ENCODE measurements at places on chromosomes 1 and 21. TPM values are rescaled to one million over a fixed set of nuclear protein-coding genes. Genes with fewer than 3 reads are reported as not detected.

Gene RHBDL2
- total RNA-seq: 0.30 TPM

Gene BRINP2
- 1.2 TPM for total RNA-seq

Gene SLC1A7
- 0.62 TPM for total RNA-seq

Gene KLHL12
- 20.4 TPM for total RNA-seq

Gene TPR
- total RNA-seq: 74.2 TPM

Gene ZBTB8B
- 0.16 TPM for total RNA-seq

- H3K27ac ChIP-seq: peak overlapping the region; percentile 78
- H3K4me3 ChIP-seq: peak overlapping the region; percentile 53
- no peaks in the 10 kb centered on the region for H3K36me3 ChIP-seq
- ATAC-seq: peak; percentile 20
- peaks cover 29% of the 10 kb centered on the region for H3K27me3 ChIP-seq
These were observed 633 bp downstream of the THEMIS2 start for GRCh38 chr1:27872802-27873551.

- no peaks in the 10 kb centered on the region for H3K36me3 ChIP-seq
- no peak overlapping the region for H3K4me3 ChIP-seq
- H3K27me3 ChIP-seq: no peaks in the 10 kb centered on the region
- no peaks in the 10 kb centered on the region for H3K4me1 ChIP-seq
- no peak for ATAC-seq
- H3K27ac ChIP-seq: no peak overlapping the region
These were observed 134.6 kb downstream of the TSEN15 start for GRCh38 chr1:184186167-184186566.

- H3K4me3 ChIP-seq: no peak overlapping the region
- peaks cover 11% of the 10 kb centered on the region for H3K4me1 ChIP-seq
- no peak for ATAC-seq
- peak overlapping the region; percentile 97 for H3K27ac ChIP-seq
These were observed 9.2 kb downstream of the PHLDA3 start for GRCh38 chr1:201459775-201460174.

DNA sequence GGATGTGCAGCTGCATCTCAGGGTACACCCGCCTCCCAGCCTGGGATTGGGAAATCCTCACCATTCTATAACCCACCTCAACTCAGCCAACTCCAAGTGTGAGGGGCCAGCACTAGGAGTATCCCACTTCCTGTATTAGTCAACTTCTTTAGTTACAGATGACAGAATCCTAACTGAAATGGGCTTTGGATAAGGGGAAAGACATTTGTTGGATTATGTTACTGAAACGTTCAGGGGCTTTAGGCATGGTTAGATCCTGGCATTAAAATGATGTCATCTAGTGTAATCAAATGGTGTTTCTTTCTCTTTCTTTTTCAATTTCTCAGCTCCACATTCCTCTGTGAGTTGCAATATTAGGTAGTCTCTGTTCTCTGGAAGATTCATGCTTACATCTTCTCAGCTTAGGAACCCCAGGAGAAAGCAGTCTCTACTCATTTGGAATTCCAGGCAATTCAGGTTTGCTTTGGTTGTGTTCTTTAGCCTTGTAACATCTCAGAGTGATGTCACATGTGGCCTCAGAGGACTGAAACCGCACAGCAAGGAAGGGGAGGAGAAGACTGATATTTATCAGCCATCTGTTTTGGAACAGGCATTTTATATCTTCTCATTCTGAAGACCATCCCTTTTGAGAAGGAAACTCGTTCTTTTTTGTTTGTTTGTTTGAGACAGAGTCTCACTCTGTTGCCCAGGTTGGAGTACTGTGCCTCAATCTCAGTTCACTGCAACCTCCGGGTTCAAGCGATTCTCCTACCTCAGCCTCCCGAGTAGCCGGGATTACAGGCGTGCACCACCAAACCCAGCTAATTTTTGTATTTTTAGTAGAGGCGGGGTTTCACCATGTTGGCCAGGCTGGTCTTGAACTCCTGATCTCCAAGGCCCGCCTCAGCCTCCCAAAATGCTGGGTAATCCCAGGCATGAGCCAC, 18.9 kb upstream of the TMEM54 start:
- H3K27ac ChIP-seq: no peak overlapping the region
- peak; percentile 55 for ATAC-seq
- peaks cover 6% of the 10 kb centered on the region for H3K4me1 ChIP-seq
- peaks cover 58% of the 10 kb centered on the region for H3K27me3 ChIP-seq

GRCh38 chr1:167360120-167360519, 139.4 kb downstream of the POU2F1 start:
- H3K36me3 ChIP-seq: no peaks in the 10 kb centered on the region
- no peak overlapping the region for H3K27ac ChIP-seq
- no peak for ATAC-seq
- no peaks in the 10 kb centered on the region for H3K4me1 ChIP-seq

DNA sequence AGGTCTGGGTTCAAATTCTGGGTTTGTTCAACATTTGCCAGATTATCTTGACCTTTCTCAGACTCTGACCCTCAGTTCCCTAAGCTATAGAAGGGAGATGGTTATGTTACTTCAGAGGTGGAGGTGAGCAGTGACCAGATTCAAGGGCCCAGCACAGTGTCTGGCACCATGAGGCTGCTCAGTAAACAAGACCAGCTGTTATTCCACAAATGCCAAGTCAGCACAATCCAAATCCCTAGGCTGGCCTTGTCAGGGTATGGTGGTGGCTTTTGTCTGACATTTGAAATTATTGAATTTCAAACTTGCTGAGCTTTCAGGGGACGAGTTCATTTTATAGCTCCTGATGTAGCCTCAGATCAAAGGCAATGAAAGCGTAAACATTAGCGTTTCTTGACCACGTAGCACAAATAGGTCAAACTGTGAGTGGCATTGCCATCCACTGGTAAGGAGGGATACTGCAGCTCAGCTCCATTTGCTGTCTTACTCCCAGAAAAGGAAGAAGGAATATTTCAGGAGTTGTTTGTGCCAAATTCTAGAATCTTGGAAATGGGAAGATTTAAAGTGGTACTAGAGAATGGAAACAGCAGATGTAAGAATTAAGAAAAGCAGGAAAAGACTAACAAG, 94.3 kb upstream of the EDN2 start:
- no peak overlapping the region for H3K27ac ChIP-seq
- H3K36me3 ChIP-seq: peaks cover 5% of the 10 kb centered on the region
- no peaks in the 10 kb centered on the region for H3K27me3 ChIP-seq

DNA sequence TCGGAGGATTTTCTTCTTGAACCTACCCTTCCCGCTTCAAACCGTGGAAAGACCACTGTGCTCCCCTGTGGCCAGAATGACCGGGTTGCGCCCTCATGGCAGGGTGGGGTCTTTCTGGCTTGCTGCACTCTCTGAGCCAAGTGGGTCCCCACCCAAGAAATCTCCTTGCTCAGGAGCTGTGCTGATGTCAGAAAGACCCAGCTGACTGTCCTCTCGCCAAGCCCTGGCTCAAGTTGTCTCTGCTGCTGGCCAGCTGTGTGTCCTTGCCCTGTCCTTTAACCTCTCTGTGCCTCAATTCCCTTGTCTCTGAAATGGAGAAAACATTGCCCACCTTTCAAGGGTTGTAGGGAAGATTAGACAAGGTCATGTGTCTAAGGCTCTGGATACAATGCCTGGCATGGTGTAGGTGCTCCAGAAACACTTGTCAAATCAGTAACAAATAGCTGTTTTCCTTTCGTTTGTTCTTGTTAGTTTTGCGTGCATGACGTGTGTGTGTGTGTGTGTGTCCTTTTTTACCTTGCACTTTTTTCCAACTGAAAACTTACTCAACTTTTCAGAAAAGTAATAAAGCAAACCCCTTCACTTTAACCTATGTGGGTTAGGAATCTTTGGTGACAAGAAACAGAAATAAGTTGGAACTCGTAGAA, 41.1 kb upstream of the RPL11 start:
- H3K4me3 ChIP-seq: no peak overlapping the region
- no peaks in the 10 kb centered on the region for H3K4me1 ChIP-seq
- peak overlapping the region; percentile 51 for H3K27ac ChIP-seq
- peak; percentile 70 for ATAC-seq

- H3K4me3 ChIP-seq: no peak overlapping the region
- ATAC-seq: no peak
- H3K27ac ChIP-seq: no peak overlapping the region
- no peaks in the 10 kb centered on the region for H3K27me3 ChIP-seq
- H3K4me1 ChIP-seq: no peaks in the 10 kb centered on the region
These were observed 7.4 kb upstream of the CTBS start for GRCh38 chr1:84581648-84582047.

DNA sequence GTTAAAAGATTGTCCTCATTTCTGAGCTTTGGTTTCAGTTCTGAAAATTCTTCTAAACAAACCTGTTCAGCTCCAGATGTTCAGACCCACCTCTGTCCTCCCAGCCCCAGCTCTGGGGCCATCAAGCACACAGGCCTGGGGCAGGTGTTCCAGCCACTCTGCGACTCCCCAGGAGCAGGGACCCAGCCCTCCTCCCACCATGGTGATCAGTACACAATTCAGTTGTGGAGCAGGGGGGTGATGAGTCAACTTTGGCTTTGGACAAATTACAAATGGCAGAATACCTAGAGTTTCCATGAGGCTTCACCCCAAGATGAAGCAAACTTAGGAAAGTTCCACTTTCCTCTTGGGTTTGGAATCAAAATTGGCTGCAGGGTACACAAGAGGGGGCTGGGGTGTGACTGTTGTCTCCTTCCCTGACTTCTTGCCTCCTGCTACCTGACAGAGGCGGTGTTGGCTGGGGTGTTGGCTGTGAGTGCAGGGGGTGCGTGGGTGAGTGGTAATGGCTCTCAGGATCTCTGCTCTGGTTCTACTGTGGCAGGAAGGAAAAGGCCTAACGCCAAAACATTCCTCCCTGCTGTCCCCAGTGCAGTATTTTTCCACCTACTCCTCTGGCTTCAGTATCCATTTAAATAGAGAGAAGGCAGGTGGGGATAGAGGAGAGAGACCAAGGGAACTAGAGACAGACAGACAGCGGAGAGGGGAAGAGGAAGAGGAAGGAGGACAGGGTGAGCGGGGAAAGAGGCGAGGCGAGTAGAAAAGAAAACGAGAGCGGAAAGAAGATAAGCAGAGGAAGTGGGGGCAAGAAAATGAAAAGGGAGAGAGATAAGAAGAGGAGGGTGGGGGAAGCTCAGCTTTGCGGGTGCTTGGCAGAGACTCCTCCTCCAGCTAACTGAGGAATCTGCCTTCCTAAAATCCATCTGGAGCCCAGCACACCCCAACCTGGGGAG, 20.6 kb upstream of the LRRN2 start:
- no peak for ATAC-seq
- H3K4me3 ChIP-seq: no peak overlapping the region
- no peaks in the 10 kb centered on the region for H3K27me3 ChIP-seq
- peaks cover 22% of the 10 kb centered on the region for H3K4me1 ChIP-seq

DNA sequence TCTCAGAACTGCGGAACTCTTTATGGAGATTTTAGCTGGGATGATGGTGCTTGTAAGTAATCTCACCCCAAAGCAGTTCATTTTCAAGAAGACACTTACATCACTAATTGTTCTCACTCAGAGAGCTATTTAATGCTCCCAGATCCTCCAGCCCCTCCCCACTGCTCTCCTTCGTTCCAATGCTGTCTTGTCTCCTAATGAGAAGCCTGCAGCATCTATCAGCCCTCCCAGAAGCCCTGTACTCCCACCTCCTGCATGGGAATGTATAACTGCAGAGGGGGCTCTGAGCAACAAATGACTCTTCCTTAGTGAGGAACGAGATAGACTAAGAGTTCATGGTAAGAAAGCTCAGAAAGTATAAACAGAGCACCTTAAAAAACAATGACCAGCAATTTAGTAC, 377.4 kb upstream of the RUNX1 start:
- H3K36me3 ChIP-seq: no peaks in the 10 kb centered on the region
- H3K4me3 ChIP-seq: no peak overlapping the region
- H3K4me1 ChIP-seq: peaks cover 7% of the 10 kb centered on the region
- no peak for ATAC-seq
- H3K27me3 ChIP-seq: peaks cover 41% of the 10 kb centered on the region

- no peak overlapping the region for H3K4me3 ChIP-seq
- H3K4me1 ChIP-seq: no peaks in the 10 kb centered on the region
- peak overlapping the region; percentile 14 for H3K27ac ChIP-seq
- ATAC-seq: peak; percentile 10
- no peaks in the 10 kb centered on the region for H3K27me3 ChIP-seq
- no peaks in the 10 kb centered on the region for H3K36me3 ChIP-seq
These were observed 95.1 kb upstream of the TSPAN2 start for GRCh38 chr1:115184260-115184950.

GRCh38 chr1:245690156-245690690, 535.4 kb downstream of the KIF26B start:
- no peak overlapping the region for H3K27ac ChIP-seq
- H3K4me1 ChIP-seq: no peaks in the 10 kb centered on the region
- H3K4me3 ChIP-seq: no peak overlapping the region
- no peaks in the 10 kb centered on the region for H3K36me3 ChIP-seq
- H3K27me3 ChIP-seq: no peaks in the 10 kb centered on the region

GRCh38 chr1:2355373-2356261, 35.7 kb downstream of the MORN1 start:
- H3K4me1 ChIP-seq: peaks cover 34% of the 10 kb centered on the region
- H3K36me3 ChIP-seq: peaks cover 6% of the 10 kb centered on the region
- no peaks in the 10 kb centered on the region for H3K27me3 ChIP-seq
- peak overlapping the region; percentile 60 for H3K27ac ChIP-seq
- no peak for ATAC-seq

DNA sequence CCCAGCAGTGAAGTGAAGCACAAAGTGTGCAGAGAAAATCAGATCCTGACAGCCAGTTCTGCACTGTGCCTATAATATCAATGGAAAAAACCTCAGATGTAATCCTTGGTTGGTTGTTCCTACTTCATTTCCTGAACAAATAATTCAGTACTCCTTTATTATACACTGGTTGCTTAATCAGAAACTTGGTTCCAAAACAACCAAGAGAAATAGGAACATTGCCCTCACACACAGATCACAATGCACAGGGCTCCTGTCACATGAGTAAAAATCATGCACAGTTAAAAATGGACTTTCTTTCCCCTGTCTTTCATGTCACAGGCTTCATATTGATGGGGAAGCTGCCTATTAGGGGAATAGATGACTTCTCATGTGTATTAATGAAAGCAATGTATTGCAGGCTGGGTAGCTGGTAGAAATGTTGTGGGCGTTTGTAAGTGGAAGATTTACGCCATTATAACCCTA, 9.7 kb downstream of the DNASE2B start:
- no peaks in the 10 kb centered on the region for H3K36me3 ChIP-seq
- no peak overlapping the region for H3K4me3 ChIP-seq
- ATAC-seq: no peak
- no peaks in the 10 kb centered on the region for H3K4me1 ChIP-seq
- H3K27me3 ChIP-seq: no peaks in the 10 kb centered on the region
- no peak overlapping the region for H3K27ac ChIP-seq

- H3K27me3 ChIP-seq: no peaks in the 10 kb centered on the region
- peaks cover 74% of the 10 kb centered on the region for H3K36me3 ChIP-seq
- H3K27ac ChIP-seq: no peak overlapping the region
- no peak overlapping the region for H3K4me3 ChIP-seq
- ATAC-seq: no peak
- H3K4me1 ChIP-seq: no peaks in the 10 kb centered on the region
These were observed 60.1 kb downstream of the HNRNPR start for GRCh38 chr1:23283667-23284602.

Data from gastroesophageal sphincter (tissue), 4 donors.